ENCODE measurements at places on chromosomes 1 and 21. TPM values are rescaled to one million over a fixed set of nuclear protein-coding genes. Genes with fewer than 3 reads are reported as not detected.

MYOG gene
- total RNA-seq = not detected

PEX19 gene
- total RNA-seq = 18.5 TPM

APCS gene
- 4.2 TPM for total RNA-seq

KCNJ9 gene
- total RNA-seq = not detected

CLEC20A gene
- total RNA-seq = not detected

KHDC4 gene
- 40.5 TPM for total RNA-seq

TRIM17 gene
- 1.0 TPM for total RNA-seq

C1orf94 gene
- not detected for total RNA-seq

- DNase-seq = no peak
- no peaks in the 10 kb centered on the region for H3K36me3 ChIP-seq
- H3K27ac ChIP-seq = no peak overlapping the region
- no peaks in the 10 kb centered on the region for H3K27me3 ChIP-seq
- H3K4me3 ChIP-seq = no peak overlapping the region
- H3K4me1 ChIP-seq = peaks cover 20% of the 10 kb centered on the region
Measured at GRCh38 chr1:100542285-100542684, 4.3 kb downstream of the GPR88 start.

DNA sequence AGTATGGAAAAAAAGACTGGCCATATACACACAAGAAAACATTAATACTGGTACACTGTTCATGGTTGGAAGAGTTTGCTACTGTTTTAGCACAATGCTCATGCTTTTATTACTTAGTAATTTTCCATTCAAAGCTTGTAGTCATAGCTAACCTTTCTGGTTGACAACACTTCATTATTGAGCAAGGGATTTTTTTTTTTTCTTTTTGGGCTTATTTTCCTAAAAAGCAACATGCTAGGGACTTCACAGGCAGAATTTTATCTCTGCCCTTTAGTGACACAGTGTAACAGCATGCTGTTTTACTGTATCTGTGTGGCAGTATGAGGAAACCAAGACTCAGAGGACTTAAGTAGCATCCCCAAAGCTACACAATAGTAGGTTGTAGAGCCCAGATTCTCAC lies 58.5 kb downstream of the FGGY start:
- H3K4me3 ChIP-seq = no peak overlapping the region
- no peaks in the 10 kb centered on the region for H3K27me3 ChIP-seq
- no peaks in the 10 kb centered on the region for H3K36me3 ChIP-seq
- peaks cover 7% of the 10 kb centered on the region for H3K4me1 ChIP-seq
- DNase-seq = no peak

DNA sequence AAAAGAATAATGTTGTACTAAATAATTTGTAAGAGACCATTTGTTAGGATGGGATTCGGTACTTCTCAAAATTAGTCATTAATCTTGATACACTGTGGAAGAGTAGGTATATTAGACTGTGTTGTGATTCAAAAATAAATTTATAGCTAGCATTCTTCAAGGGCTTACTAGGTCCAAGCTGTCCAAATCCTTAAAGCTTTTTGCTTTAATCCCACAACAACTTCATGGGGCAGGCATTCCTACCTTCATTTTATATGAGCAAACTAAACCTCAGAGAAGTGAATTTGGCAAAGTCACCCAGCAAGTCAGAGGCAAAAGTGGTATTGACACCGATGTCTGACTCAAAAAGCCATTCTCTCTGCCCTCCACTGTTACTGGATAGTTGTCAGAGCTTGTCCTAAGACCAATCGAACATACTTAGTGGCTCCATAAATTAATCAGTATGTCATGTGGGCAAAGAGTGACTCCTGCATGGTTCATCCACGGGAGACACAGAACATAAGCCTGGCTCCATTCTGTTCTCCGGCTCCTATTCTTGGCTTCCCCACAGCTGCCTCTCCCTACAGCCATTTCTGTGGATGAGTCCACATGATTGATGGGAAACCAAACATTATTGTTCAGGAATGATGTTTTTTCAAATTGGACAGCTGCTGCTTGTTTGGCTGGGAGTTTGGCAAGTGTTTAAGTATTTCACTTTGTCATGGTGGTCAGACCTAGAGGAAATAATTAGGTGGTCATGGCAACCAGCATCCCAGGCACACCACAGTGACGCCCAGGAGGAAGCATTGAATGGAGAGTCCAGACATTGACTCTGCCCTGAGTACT lies 133.4 kb upstream of the FGGY start:
- peak overlapping the region; percentile 14 for H3K27ac ChIP-seq
- H3K27me3 ChIP-seq = no peaks in the 10 kb centered on the region
- no peaks in the 10 kb centered on the region for H3K36me3 ChIP-seq
- H3K4me3 ChIP-seq = no peak overlapping the region

DNA sequence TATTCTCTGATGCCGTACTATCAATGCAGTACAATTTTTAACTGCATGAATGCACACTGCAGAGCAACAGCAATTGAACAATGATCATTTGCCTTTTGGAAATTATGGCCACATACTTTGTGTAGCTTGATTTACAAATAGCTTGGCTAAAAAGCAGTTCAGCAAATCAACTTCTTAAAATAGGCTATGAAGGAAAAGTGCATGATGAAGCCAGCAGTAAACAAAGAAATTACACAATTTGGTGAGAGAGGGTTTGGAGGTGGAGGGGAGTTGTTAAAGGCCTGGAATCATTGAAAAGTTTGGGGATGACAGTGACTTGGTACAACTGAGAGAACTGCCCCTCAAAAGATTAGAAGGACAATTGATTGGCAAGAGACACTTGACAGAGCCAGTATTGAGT lies 6.5 kb downstream of the PIGM start:
- H3K27me3 ChIP-seq = no peaks in the 10 kb centered on the region
- no peak overlapping the region for H3K27ac ChIP-seq
- H3K36me3 ChIP-seq = no peaks in the 10 kb centered on the region
- H3K4me1 ChIP-seq = peaks cover 15% of the 10 kb centered on the region
- no peak for DNase-seq

DNA sequence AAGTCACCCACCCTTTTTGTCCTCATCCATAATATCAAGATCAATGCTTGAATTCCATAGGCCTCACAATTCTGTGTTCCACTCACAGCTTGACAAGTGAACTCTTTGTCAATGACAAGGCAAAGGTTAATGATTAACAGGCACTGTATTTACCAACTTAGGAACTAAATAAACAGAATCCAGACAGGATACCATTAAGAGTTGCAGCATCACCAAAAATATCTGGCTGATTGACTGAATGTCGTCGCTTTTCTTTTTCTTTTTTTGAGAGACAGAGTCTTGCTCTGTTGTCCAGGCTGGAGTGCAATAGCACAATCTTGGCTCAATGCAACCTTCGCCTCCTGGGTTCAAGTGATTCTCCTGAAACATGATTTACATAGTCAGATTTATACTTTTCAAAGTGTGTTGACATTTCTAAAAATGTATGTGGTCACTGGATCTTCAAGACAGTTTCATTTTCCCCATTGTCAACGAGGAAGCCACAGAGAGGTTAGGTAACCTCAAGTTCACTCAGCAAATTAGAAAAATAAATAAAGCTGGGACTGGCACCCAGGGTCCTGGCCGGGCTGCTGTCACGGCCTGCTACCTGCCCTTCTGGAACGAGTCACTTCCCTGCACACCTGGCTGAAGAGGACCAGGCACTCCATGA lies 81.0 kb downstream of the PDE9A start:
- H3K27me3 ChIP-seq = no peaks in the 10 kb centered on the region
- no peak overlapping the region for H3K4me3 ChIP-seq
- no peaks in the 10 kb centered on the region for H3K36me3 ChIP-seq
- no peak for DNase-seq

DNA sequence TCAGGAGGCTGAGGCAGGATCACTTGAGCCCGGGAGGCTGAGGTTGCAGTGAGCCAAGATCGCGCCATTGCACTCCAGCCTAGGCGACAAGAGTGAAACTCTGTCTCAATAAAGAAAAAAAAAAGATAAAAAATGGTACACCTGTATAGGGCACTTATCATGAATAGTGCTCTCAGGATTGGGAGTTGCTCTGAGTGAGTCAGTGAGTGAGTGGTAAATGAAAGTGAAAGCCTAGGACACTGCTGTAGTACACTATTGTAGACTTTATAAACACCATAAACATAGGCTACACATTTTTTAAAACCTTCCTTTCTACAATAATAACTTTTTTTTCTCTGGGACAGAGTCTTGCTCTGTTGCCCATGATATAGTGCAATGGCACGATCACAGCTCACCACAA lies 16.8 kb downstream of the PHTF1 start:
- H3K4me3 ChIP-seq = no peak overlapping the region
- DNase-seq = no peak
- no peaks in the 10 kb centered on the region for H3K4me1 ChIP-seq
- H3K36me3 ChIP-seq = no peaks in the 10 kb centered on the region

DNA sequence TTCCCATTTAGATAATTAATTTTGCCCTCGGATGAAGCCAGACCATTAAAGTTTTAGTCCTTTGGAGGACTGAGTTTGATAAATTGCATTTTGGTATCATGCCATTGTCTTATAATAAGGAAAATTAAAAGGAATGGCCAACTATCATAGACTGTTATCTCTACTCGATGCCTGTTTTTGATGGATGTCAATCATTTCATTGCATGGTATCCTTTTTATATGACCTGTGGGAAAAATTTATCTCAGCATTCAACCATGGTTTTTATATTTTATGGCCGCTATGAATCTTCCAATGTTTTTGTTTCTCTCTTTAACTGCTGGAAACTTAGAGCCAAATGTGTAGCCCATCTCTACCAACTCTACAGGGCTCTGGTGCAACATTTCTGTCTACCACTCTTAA lies 9.9 kb upstream of the CCT8 start:
- no peak overlapping the region for H3K27ac ChIP-seq
- H3K27me3 ChIP-seq = no peaks in the 10 kb centered on the region
- no peak overlapping the region for H3K4me3 ChIP-seq

- no peak for DNase-seq
- H3K27me3 ChIP-seq = no peaks in the 10 kb centered on the region
- H3K4me1 ChIP-seq = no peaks in the 10 kb centered on the region
- peak overlapping the region; percentile 3 for H3K27ac ChIP-seq
- no peak overlapping the region for H3K4me3 ChIP-seq
Measured at GRCh38 chr21:25790122-25790877, 55.5 kb downstream of the GABPA start.

DNA sequence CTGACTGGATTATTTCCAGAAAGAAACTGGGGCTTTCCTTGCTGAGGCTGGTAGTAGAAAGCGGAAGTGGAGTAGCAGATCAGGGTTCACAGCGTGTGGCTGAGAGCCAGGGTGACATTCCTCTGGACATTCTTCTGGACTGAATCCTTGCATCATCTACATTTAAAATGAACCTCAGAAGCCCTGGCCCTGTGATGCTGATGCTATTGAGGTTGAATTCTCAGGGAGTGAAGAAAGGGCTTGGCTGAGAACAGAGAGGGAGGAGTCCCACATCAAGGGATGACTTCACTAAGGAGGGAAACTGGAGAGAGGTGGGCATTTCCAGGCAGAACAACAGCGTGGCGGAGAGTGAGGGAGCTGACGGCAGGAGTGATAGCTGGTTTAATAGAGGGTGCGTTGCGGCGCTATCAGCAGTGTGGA lies 102.3 kb upstream of the LMO4 start:
- peak; percentile 84 for DNase-seq
- H3K36me3 ChIP-seq = no peaks in the 10 kb centered on the region
- H3K27me3 ChIP-seq = no peaks in the 10 kb centered on the region
- peak overlapping the region; percentile 59 for H3K27ac ChIP-seq
- no peak overlapping the region for H3K4me3 ChIP-seq
- peaks cover 3% of the 10 kb centered on the region for H3K4me1 ChIP-seq

DNA sequence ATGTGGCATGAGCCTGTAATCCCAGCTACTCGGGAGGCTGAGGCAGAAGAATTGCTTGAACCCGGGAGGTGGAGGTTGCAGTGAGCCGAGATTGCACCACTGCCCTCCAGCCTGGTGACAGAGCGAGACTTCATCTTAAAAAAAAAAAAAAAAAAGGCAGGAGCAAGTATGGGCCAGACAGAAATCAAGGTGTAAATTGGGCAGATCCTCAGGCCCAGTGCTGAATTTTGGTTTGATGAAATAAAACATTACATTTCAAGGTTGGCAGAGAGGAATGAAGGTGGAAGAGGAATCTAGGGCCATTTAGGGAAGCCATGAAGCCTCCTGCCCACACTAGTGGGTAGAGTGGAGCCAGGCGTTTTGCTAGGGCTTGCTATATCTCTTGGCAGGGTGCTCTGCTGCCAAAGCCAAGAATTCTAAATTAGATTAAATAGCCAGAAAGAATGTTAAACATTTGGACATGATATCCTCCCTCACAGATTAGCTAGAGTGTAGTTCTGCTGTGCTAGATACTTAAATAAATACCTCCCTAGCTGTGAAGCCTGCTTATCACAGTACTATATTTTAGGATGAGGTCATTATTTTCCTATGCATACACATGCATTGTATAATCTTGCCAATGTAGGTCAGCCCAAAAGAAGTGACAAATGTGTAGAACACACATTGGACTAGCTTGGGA lies 16.6 kb upstream of the LGALS8 start:
- H3K4me1 ChIP-seq = peaks cover 59% of the 10 kb centered on the region
- H3K27ac ChIP-seq = peak overlapping the region; percentile 73
- peak; percentile 58 for DNase-seq
- H3K36me3 ChIP-seq = no peaks in the 10 kb centered on the region
- H3K4me3 ChIP-seq = no peak overlapping the region

DNA sequence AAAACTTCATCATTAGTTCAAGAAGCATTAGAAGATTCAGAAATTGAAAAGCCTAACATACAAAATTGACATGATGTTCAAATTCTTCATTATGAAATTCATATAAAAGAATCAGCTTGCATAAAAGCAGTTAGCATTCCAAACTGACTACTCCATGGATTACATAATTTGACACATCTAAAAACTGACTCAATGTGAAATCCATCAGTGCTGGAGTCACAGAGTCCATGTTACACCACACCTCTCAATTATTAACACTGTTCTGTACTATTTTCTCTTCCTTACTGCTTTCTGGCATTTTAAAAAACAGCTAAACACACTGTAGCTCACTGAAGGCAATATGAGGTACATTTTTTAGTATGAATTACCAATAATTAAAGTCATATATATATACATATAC lies 28.0 kb downstream of the ARHGAP29 start:
- no peak overlapping the region for H3K27ac ChIP-seq
- H3K4me1 ChIP-seq = no peaks in the 10 kb centered on the region
- H3K27me3 ChIP-seq = no peaks in the 10 kb centered on the region
- no peaks in the 10 kb centered on the region for H3K36me3 ChIP-seq

DNA sequence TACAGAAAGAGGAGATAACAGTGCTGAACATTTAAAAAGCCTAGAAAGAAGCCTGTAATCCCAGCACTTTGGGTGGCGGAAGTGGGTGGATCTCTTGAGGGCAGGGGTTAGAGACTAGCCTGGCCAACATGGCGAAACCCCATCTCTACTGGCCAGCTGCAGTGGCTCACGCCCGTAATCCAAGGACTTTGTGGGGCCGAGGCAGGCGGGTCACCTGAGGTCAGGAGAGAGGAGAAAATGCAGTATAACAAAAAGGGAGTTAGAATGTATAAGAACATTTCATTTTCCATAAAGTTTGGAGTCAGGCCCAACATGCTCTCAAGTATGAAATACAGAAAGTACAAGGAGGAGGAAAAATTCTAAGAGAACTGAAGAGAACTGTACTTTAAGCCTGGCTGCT lies 134.5 kb downstream of the SMYD3 start:
- H3K36me3 ChIP-seq = no peaks in the 10 kb centered on the region
- no peak overlapping the region for H3K27ac ChIP-seq
- DNase-seq = no peak
- H3K4me1 ChIP-seq = no peaks in the 10 kb centered on the region
- no peaks in the 10 kb centered on the region for H3K27me3 ChIP-seq

- H3K36me3 ChIP-seq = no peaks in the 10 kb centered on the region
- no peak for DNase-seq
- H3K4me3 ChIP-seq = no peak overlapping the region
- no peaks in the 10 kb centered on the region for H3K27me3 ChIP-seq
- H3K27ac ChIP-seq = no peak overlapping the region
- H3K4me1 ChIP-seq = peaks cover 4% of the 10 kb centered on the region
Measured at GRCh38 chr1:26318338-26319064, 743 bp downstream of the CD52 start.

Data from body of pancreas (tissue), 4 donors.